Spleen (tissue), 13 donors: ENCODE measurements at places on chromosomes 7 and 10. TPM values are rescaled to one million over a fixed set of nuclear protein-coding genes. Genes with fewer than 3 reads are reported as not detected.
A peak's percentile ranks its signal among the peaks of the same experiment; 100 is the strongest.

GRCh38 chr10:91694170-91694794 lies 61.4 kb upstream of the PPP1R3C start:
- DNase-seq, result no peak

DNA sequence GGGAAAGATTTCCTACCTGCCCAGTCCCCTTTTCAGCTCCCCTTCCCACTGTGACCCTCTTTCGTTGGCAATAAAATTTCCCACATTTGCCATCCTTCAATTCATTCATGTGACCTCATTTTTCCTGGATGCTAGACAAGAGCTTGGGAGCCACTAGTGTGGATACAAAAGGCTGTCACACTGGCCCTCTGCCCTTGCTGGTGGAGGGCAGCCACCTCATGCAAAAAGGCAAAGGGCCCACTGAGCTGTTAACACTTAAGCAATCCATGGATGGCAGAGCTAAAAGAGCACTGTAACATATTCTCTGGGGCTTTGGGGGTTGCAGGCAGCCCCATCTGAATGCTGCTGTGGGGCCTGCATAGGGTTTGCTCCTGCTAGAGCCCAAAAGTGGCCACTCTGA lies 315.1 kb downstream of the NEBL start:
- DNase-seq, result no peak

GRCh38 chr7:144452064-144452463 lies 48.6 kb upstream of the NOBOX start:
- DNase-seq, result no peak

- DNase-seq, result no peak
Observed at GRCh38 chr7:134021836-134022235, 105.3 kb upstream of the LRGUK start.

DNA sequence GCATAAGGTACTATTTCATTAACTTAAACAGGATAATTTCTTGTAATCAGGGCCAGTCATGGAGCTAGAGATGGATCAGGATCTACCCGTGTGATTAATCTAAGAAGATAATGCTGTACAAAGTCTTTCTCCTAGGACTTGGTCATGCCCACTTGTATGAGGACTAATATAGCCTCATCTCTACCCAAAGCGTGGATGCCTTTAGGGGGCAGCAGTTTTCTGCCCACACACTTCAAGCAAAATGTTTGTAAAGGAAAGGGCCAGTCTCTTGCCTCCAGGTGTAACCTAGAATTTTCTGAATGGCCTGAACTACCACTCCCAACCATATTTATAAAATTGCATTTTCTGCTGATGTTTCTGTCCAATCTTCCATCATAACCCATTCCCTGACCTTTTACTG lies 764.0 kb upstream of the IGFBP3 start:
- no peak for DNase-seq

DNA sequence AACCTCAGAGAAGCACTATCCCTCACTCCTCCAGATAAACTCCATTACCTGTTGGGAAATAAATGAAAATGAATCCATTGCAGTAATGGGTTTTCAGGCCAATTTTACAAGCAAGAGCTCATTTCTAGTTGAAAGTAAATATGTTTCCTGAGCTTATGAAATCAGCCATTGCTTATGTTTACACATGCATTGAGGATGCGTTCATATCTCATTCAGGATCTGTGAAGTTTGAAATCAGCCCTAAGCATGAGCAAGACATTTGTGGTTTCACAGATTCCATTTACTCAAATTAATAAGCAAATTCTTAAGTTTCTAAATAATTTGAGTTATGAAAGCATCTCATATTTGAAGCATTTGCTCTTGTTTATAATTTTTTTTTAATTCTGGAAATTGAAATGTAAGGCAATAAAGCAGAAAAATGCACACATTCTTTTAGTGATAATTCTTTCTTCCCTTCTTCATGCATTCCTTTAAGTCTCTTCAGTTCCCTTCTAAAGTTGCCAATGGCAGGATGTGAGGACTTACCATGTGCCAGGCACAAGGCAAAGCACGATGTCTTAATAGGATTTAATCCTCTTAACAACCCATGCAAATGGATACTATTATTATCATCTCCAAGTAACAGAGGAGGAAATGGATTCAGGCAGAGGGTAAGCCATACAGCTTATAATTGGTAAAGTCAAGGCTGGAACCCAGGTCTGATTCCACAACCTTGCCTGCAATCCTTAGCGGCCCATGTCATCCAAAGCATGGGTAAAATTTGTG lies 35.0 kb upstream of the CTTNBP2 start:
- DNase-seq, result no peak

DNA sequence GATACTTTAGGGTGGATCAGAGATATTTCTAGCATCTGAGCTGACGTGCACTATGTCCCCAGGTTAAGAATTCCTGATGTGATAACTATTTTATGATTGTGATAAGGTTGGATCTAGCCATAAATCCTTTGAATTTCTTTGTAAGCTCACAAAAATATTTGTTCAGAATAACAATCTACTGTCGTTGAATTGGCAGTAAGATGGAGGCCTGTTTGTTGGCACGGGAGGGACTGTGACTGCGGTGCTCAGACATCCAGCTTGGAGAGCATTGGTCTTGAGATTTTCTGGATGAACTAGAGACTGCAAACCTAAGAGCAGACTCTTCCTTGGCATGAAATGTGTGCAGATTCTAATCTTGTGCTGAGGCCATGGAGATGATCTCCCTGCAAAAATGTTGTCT lies 131.1 kb downstream of the LRRC4 start:
- no peak for DNase-seq

DNA sequence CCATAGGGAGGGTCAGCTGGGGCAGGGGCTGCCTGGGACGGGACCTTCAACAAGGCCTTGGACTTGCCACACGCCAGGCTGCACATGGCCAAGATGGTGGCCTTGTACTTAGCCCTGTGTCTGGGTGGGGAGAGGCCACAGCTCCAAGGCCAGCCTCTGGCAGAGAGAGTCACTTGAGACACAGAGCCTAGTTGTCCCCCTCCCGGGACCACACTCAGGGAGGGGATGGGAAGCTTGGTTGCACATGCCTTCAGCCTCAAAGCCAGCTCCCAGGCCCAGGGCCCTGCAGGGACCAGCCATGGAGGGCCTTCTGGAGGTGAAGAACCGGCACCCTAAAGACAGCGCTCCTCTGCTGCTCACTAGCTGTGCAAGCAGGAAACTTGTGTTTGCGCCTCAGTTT lies 16.7 kb downstream of the MMRN2 start:
- no peak for DNase-seq

GRCh38 chr10:80544316-80544953 lies 6.7 kb downstream of the SH2D4B start:
- DNase-seq, result no peak

- peak; percentile 41 for DNase-seq
Observed at GRCh38 chr7:47379629-47380324, 202.1 kb downstream of the TNS3 start.

- no peak for DNase-seq
Observed at GRCh38 chr7:110786328-110786965, 304.5 kb upstream of the LRRN3 start.

- DNase-seq, result no peak
Observed at GRCh38 chr10:33347211-33347610, 12.7 kb upstream of the NRP1 start.

DNA sequence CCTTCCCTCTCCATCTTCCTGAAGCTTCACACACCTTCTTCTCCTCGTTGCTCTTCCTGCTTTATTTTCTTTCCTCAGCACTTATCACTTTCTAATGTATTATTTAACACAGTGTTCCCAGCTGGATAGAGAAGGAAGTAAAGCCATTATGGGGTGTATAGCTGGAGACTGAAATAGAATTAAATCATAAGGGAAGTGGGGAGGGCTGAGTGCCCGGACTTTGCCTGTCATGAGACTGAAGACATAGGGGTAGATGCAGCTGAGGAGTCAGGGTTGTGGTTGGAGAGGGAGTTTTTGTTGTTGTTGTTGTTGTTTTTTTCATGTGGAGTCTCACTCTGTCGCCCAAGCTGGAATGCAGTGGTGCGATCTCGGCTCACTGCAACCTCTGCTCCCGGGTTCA lies 65.3 kb downstream of the GALNT11 start:
- no peak for DNase-seq

GRCh38 chr10:82390866-82391658 lies 516.1 kb downstream of the NRG3 start:
- no peak for DNase-seq

GRCh38 chr7:116223588-116223987 lies 13.2 kb downstream of the TES start:
- DNase-seq, result no peak

- DNase-seq, result no peak
Observed at GRCh38 chr7:48421357-48421756, 250.1 kb downstream of the ABCA13 start.

- DNase-seq, result no peak
Observed at GRCh38 chr10:50541921-50542320, 81.8 kb downstream of the SGMS1 start.

DNA sequence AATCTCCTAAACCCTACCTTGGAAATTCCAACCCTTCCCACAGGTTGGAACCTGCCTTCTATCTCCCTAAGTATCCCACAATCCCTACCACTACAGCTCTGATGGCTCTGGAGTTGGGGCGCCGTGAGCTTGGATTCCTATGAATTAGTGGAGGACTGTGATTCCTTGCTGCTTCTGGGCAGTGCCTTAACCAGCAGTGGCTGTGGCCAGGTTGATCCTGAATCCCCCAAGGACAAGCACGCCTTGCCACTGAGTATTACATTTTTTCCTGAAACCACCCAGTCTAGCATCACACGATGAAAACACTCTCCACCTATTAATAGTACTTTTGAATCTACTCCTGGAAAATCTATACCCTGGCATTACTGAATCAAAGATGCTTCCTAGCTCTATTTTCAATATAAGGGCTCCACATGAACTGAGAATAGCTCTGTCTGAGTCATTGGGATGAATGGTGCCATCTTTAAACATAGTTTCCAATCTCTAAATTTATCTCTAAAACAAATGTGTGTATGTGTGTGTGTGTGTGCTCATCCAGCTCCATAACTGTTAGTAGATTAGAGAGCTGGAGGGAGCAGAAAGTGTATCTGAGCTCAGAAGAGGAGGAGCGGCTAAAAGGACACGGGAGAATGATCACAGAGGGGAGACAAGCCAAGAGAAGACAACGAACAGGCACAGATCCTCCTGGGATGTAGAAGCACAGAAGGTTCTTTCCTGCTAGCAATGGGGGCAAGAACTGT lies 11.9 kb upstream of the INPP5F start:
- DNase-seq, result no peak

The VAX1 gene
- polyA plus RNA-seq, result not detected

The HYAL4 gene
- polyA plus RNA-seq, result not detected

The RPA3 gene
- polyA plus RNA-seq, result 28.3 TPM

The CNPY1 gene
- polyA plus RNA-seq, result not detected

The OPALIN gene
- polyA plus RNA-seq, result not detected

The ENTPD1 gene
- 19.7 TPM for polyA plus RNA-seq

The CLCN1 gene
- 0.08 TPM for polyA plus RNA-seq

The ITGB8 gene
- 1.1 TPM for polyA plus RNA-seq

The PHYHIPL gene
- 0.03 TPM for polyA plus RNA-seq

The AKR1C8 gene
- polyA plus RNA-seq, result not detected

The OR2A5 gene
- not detected for polyA plus RNA-seq

The PVRIG gene
- 20.3 TPM for polyA plus RNA-seq

The RTKN2 gene
- 0.39 TPM for polyA plus RNA-seq
